Fibroblast of lung (primary cell): ENCODE measurements at places on chromosomes 2 and 18. TPM values are rescaled to one million over a fixed set of nuclear protein-coding genes. Genes with fewer than 3 reads are reported as not detected.
A peak's percentile ranks its signal among the peaks of the same experiment; 100 is the strongest.

DNA sequence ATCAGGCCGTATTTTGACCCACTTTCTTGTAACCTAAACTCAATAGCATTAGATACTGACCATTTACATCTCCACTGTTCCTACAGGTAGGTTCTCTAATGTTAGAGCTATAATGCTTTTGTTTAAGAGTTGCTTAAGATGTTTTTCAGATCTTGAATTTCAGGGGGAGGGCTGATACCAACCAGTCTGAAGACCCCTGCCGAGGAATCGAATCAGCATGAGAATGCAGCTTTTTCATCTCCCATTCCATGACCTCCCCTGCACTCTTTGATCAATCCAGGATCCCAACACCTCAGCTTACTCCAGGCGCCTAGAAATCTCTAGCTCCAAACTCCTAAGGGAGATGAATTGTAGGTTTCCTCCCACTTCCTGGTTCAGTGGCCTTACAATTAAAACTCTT, 120.5 kb upstream of the MC4R start:
- DNase-seq, result no peak

- no peak for DNase-seq
Measured at GRCh38 chr2:20567159-20567925, 83.6 kb downstream of the HS1BP3 start.

- no peak for DNase-seq
Measured at GRCh38 chr2:162967811-162968210, 129.2 kb upstream of the KCNH7 start.

GRCh38 chr2:43083710-43084698, 142.4 kb downstream of the ZFP36L2 start:
- DNase-seq, result peak; percentile 69

DNA sequence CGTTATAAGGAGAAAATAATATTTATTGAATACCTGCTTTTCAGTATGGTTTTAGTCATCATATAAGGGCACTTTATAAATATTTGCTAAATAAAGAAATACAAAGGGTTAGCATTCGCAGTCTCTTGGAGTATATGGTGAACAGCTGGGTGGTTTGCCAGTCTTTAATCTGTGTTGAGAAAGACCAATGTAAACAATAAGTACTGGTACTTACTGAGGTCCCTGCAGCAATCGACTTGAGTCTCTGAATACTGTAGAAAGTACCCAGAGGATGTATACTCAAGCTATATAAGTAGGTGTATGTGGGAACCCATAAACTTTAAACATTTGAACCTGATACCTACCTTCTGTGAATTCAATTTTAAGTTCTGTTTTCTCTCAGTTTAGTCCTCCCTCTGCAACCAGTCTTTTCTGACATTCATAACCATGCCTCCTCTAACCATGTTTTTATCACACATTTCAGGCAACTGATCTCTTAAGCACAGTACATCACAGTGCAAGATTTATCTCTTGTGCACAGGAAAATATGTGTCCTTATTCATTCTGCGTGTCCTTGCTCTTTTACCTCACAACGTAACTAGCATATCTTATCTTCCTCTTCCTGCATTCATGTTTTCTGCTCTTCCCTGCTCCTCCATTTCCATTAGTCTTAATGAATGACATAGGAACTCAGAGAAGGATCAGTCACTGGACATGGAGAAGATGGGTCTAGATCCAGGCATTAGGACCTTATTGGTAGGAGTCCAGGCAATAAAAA, 21.7 kb downstream of the C18orf63 start:
- DNase-seq, result no peak

- no peak for DNase-seq
Measured at GRCh38 chr2:207567671-207568070, 37.9 kb downstream of the CREB1 start.

ZNF236 gene
- total RNA-seq, result 8.0 and 8.4 TPM in 2 replicates

COL4A4 gene
- 0.17 and 0.51 TPM in 2 replicates for total RNA-seq

GRCh38 chr2:14626873-14627272, 5.6 kb upstream of the LRATD1 start:
- DNase-seq, result no peak

DNA sequence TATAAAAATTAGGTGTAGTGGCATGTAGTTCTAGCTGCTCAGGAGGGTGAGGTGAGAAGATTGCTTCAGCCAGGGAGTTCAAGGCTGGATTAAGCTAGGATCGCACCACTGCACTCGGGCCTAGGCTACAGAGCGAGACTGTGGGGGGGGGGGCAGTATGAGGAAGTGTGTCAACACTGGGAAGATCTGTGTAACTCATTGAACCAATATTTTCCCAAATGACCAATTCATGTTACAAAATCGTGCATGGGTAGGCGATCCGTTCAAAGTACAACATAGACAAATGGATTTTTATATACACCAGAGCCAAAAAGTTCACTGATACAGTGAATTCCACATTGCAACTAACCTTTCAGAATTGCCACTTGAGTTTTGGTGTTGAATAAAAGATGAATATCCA, 8.1 kb downstream of the SMAD4 start:
- no peak for DNase-seq

DNA sequence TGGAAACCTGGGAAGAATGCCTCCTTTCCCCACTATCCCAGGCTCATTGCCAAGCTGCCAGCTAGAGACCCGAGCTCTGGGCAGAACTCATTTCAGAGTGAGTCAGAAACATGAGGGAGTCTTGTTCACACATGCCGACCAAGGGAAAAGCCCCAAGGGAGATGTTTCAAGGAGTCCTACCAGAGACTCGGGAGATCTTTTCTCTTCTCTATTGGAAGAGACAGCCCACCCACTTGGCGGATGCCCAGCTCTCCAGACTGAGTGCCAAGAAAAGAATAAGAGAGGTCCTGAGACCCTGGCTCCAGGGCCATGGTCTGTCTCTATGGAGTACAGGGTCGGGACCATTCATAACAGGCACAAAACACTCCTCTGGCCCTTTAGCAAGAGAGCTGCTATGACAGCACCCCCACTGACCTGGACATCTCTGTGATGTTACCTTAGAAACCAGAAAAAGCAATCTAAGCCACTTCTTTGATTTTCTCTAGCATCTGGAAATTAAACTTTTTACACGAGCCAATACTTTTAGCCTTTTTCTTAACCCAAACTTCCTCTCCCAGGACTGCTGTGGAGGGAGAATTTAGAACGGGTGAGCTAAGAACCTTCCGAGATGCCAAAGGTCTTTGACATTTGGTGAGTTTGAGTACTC, 18.5 kb upstream of the IGFBP5 start:
- peak; percentile 95 for DNase-seq

DNA sequence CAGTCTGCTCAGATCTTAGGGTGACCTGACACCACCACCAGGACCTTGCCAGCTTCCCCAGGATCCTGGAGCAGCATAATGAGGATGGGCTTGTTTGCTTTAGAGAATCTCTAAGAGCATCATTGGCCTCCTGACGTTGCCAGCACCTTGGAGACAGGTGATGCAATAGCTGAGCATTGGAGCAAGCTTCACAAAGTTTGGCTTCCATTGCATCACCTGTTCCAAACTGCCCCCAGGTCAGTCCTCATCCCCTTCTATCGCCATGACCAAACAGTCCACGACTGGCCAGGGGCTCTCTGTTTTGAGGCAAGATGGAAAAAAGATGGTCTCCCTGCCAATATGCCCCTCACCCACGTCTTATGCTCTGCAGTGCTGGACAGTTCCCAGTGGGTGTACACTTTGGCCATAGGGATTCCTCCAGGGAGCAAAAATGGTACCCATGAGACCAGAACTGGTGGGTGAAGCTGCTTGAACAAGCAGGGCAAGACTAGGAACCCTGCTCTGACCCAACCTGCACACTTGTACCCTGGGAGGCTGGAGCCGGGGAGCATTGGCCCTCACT, 22.6 kb upstream of the AGAP1 start:
- DNase-seq, result no peak

DNA sequence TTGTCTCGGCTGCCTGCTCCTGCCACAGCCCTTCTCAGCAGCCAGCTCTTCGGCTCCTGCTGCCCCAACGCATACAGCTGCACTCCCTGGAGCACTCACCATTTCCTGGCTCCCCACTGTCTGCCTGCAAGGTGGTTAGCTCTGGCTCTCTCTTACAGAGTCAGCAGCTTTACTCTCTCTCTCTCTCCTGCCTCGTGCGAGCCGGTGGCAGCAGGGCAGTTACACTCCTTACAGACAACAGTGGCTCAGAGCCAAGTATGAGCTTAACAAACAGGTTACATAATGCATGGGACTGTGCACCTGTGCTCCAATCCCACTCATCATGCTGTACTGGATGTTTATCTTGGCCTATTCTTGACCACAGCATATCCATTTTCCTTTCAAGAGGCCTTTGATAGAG, 47.4 kb upstream of the DNAJC10 start:
- DNase-seq, result no peak

GRCh38 chr2:128373451-128374000, 54.9 kb upstream of the HS6ST1 start:
- no peak for DNase-seq

DNA sequence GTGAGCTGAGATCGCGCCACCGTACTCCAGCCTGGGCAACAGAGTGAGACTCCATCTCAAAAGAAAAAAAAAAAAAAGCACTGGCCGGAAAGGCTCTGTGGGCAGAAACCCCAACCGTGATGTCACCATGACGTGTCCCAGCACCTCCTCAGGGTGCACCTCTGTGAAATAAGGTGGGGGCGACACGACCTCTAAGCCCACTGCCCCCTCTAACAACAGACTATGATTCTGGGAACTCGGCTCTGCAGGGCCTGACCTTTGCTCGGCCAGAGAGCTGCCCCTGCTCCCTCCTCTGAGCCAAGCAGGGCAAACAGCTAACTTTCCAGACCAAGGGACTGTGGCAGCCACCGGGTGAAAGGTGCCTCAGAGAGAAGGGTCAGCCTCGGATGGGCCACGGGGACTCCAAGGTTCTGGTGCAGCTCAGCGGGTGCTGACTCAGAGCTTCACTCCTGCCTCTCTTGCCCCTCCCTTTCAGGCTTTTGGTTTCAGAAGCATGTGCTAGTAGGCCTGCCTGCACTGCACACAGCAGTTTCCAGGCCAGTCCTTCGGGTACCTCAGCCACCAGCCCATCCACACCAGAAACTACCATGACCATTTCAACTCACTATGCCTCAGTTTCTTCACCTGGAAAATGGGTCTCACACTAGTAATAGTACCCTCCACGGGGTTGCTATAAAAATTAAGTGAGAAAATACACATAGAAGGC, 8.0 kb downstream of the TMBIM1 start:
- peak; percentile 82 for DNase-seq

- no peak for DNase-seq
Measured at GRCh38 chr2:182951948-182952663, 85.7 kb upstream of the FRZB start.

DNA sequence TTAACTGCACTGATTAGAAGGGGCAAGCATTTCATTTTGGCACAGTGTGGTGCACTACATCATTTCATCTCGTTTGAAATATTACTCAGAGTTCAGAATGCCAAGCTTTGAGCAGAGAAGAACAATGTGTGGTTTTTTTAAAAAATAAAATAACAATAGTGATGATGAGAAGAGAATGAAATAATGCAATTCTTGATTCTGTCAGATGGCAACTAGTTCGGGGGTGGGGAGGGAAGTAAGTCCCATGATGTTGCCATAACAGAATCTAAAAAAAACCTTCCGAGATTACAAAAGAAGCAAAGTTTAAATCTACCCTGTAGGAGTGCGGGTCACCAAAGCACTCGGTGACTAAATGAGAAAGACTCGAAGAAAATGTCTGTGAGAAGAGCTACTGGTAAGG, 490.4 kb downstream of the NR4A2 start:
- DNase-seq, result no peak

GRCh38 chr2:227500301-227500630, 28.3 kb downstream of the AGFG1 start:
- DNase-seq, result no peak

DNA sequence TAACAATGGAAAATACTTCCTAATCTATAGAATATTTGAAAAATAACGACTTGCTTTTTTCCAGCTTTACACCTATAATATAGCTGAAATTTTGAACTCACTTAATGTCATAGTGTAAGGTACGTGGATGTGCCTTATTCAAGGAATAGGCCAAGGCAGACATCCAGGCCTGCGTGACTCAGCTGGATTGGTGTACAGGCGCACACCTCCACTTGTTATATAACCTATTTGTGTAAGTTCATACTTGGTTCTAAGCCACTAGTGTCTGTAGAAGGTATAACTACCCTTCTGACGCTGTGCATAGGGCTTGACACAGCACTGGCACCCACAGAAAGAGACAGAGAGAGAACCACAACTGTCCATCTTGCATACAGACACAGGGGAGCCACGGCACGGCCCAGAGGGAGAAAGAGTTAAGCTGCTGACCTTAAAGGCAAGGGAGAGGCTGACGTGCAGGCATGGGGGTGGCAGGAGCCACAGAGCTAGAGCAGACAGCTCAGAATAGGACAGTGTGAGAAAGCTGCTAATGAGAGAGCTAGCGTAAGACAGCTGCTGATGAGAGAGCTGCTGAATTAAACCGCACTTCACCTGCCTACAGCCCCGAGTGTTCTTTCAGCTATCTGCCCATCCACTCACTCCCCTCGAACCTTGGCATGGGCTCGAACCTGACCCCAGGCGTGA, 16.1 kb downstream of the CCDC178 start:
- no peak for DNase-seq

- DNase-seq, result no peak
Measured at GRCh38 chr2:165563468-165564225, 94.1 kb downstream of the CSRNP3 start.

GRCh38 chr18:71079606-71080005, 790.8 kb downstream of the SOCS6 start:
- no peak for DNase-seq

MDH1B gene
- total RNA-seq, result 0.99 and 1.8 TPM in 2 replicates

DNA sequence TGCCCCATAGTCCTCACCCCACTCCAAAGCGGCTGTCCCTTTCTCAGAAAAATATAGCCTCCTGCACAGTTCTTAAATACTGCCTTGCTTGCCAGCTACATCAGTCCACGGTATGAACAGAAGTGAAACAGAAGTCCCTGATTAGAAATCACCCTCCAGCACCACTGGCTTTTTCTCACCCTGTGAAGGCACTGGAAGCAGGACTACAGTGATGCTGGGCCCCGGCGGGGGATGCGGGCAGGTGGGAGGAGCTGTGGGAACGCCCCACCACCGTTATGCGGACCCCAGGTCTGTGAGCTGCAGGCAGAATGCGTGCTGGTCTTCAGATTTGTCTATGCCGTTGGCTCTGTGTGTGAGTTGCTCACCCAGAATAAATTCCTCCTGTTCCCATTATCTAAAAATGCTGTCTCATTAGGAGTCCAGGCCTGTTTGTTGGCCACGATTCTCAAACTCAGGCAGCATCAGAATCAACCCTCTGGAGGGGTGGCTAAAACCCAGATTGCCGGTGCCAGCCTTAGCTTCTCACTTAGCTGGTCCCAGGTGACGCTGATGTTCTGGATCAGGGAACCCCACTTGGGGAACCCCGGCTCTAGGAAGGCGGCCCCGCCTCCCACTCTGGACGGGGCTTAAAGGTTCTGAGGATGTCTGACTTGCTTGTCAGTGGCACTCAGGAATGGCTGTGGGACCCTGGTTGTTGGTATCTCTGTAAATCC, 224.8 kb upstream of the PXDN start:
- DNase-seq, result no peak

GRCh38 chr2:118386641-118387302, 298.5 kb downstream of the INSIG2 start:
- peak; percentile 42 for DNase-seq

- DNase-seq, result no peak
Measured at GRCh38 chr2:119680457-119681202, 1.6 kb downstream of the TMEM177 start.
